ENCODE measurements at places on chromosomes 6 and 20.
A peak's percentile ranks its signal among the peaks of the same experiment; 100 is the strongest.

DNA sequence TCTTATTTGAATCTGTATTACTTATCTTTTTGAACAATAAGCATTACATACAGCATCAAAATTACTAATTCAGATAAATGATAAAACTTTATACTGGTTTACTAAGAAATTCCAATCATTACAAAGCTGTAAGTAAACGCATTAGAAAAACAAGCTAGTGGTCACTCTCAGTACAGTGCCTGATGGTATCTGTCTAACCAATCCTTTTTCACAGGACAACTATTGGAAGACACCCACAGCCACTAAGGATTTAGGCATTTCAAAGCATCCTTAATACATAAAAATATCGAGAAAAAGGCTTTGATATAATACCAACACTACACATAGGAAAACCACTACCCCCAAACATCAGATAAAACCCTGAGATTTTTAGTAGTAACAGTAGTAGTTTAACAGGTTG, 2.6 kb downstream of the CD164 start:
- DNase-seq, result no peak

DNA sequence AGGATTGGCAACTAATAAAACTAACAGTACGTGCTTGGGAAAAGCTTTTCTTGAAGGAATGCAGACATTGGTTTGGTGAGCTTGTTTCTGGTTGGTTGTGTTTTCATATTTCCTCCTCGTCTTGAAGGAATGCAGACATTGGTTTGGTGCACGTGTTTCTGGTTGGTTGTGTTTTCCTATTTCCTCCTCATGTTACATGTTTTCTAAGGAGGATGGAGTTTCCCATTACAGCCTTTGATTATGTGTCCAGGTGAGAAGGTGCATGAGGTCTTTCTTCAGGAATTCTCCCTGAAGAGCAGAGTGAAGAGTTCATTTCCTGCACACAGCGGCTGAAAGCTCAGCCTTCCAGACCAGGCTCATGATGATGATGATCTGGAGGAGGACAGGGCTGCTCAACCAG, 190.6 kb downstream of the SMOC2 start:
- no peak for DNase-seq

DNA sequence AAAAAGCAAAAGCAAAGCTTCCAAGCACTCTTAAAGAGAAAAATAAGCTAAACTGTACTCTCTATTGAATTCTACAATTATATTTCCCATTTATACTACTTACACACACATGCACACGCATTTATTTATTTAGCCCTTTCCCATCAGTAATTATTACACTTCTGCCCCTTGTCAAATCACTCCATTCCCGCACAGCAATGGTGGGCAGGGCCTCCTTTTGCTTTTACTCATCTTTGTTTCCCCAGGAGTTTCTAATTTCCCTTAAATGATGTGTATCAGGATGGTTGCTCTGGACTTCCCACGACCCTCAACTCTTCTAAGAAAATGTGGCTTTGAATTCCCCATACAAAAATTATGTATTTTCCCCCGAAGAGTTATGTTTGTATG, 19.9 kb downstream of the PXT1 start:
- no peak for DNase-seq

- DNase-seq, result no peak
Measured at GRCh38 chr6:33935439-33936080, 131.8 kb upstream of the MLN start.

DNA sequence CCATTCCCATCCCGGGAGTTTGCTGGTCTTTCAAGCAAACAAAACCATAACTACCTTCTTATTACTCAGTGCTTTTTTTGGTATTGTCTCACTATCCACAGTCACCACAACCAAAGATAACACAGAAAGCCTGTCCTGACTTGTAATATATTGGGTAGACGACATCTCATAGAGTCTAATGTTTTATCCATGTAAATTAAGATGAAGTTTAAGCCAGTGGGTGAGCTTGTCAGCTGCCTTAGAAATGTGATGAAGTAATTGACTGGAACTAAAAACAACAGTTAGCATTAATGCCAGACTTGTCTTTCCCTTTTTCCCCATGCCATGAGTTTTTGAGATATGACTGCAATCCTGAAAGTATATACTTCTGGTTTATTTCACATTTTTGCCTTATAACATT, 282.7 kb upstream of the PRDM1 start:
- DNase-seq, result no peak

- DNase-seq, result no peak
Measured at GRCh38 chr6:161228096-161228495, 45.8 kb downstream of the AGPAT4 start.

- no peak for DNase-seq
Measured at GRCh38 chr6:129777371-129777770, 67.4 kb upstream of the ARHGAP18 start.

DNA sequence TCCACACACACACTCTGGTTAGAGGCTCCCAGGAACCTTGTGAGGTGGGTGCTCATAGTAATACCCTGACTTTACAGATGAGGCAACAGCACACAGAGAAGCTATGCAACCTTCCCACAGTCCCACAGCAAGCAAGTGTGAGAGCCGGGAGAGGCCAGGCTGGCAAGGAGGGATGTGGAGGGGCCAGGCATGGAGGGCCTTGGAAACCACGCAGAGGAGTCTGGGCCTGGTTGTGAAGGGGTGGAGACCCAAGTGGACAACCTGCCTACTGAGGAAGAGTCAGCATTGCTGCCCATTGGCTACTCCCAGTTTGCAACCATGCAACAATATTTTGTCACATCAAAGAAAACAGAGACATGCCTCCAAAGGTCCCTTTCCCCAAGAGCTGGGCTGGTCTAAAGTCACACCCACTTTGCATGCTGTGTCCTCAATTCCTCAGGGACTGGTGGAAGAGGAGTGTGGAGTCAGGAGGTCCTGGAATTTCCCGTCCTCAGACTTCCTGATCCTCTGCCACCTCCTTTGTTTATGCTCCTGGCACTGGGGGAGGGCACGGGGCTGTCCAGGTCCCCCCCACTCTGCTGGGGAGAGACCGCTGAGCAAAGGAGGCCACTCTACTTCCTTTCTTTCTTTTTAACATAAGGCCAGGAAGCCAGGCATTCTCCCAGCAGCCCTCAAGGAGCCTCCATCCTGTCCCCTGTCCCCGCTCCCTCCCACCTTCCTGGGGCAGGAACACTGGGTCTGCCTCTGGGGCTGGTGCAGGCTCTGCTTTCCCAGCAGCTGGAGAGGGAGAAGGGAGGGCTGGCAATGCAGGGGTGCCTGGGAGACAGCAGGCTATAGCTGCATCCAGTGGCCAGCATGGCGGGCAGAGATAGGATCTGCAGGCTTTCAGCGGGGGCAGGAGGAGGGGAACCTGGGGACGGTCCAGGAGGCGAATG, 68.3 kb downstream of the NOL4L start:
- peak; percentile 42 for DNase-seq
